ENCODE measurements at places on chromosomes 6 and 20. TPM values are rescaled to one million over a fixed set of nuclear protein-coding genes. Genes with fewer than 3 reads are reported as not detected.

GRCh38 chr20:51378171-51378928 lies 164.2 kb downstream of the NFATC2 start:
- DNase-seq, result no peak
- H3K4me3 ChIP-seq, result no peak overlapping the region
- no peaks in the 10 kb centered on the region for H3K27me3 ChIP-seq
- peaks cover 4% of the 10 kb centered on the region for H3K36me3 ChIP-seq

DLK2 gene
- 0.93 TPM for total RNA-seq

DNA sequence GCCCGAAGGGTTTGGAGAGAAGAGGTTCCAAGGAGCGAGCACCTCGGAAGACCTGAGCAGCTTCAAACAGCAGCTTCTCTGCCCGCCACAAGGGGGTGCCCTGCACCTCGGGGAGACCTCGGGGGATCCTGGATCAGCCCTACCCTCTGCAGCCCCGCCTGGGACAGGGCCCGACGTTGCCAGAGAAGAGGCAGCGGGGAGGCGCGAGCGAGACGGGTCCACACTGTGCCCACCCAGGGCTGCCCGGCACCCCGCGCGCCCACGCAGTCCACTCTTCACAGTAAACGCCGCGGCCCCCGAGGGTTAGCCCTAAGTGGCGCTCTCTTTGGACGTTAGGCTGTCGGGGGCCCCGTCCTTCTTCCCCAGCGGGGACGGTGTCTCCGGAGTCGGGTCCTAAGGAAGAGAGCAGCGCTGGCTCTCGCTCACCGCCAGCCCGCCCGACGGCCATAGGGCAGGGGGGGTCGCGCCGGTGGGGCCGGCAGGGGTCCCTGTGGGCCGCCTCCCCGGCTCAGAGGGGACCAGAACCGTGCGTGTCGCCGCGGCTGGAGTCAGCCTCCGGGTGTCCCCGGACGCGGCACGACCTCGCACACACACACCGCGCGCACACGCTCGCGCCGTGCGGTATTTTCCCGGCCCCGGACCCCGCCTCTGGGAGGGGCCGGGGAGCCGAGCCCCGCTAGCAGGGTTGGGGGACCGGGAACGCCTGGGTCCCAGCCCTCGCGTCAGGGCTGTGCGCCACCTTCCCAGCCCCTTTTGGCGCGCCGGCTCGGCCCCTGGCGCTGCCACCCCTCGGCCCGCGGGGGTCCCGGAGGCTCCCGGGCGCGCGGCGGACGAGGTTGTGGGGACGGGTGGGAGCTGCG lies 929 bp downstream of the CDH22 start:
- peaks cover 64% of the 10 kb centered on the region for H3K27me3 ChIP-seq

GRCh38 chr20:61850457-61850856 lies 215.2 kb downstream of the TAF4 start:
- DNase-seq, result no peak
- H3K4me1 ChIP-seq, result no peaks in the 10 kb centered on the region
- H3K27ac ChIP-seq, result no peak overlapping the region
- H3K36me3 ChIP-seq, result no peaks in the 10 kb centered on the region
- H3K4me3 ChIP-seq, result no peak overlapping the region
- H3K27me3 ChIP-seq, result no peaks in the 10 kb centered on the region
